ENCODE measurements at places on chromosomes 7 and 10.

DNA sequence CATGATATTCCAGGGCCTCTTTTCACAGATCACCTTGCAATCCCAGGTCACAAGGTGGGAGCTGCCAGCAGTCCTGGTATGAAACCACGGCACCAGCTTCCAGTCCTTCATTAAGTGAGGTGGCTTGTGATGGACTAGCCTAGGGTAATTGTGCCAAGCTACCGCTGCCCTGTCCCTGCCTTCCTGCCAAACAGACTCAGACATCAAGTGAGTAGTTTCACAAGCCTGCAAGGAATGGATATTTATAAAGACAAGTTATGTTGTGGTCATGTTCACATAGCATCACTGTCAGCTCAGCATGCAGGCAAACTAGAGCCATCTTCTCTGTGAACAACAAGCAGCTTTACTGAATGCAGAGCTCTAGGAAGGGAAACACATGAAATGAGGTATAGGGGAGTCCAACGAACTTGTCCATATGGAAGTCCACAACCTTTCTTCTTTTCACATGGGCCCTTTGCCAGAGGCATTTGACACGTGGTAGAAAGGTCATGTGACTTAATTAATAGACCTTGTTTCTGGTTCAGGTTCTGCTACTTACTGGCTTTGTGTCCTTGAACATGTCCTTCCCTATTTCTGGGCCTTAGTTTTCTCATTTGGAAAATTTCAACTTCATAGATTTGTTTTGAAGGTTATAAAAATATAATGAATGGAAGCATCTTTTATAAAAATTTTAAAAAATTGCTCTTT, 1061.2 kb downstream of the KCNMA1 start:
- DNase-seq = no peak

DNA sequence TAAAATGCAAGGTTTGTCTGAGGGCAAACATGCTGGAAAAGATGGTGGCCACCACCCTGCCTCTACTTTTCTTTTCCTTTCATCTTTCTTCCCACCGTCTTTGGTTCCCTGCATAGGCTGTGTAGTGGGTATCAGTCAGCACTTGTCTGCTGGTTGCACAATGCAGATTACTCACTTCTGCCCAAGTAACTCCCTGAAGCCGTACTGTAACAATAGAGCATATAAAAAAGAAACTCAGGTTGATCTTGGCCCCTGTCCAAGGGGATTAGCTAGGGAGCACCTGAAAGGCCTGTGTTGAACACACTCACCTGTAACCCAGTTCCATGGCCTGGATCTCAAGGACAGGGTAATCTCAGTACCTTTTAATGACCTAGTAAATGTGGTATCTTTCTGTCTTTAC, 533.0 kb upstream of the GALNT17 start:
- DNase-seq = no peak

GRCh38 chr7:111756687-111757178, 194.4 kb upstream of the IMMP2L start:
- DNase-seq = no peak

GRCh38 chr10:128922619-128923196, 544.3 kb upstream of the MGMT start:
- DNase-seq = no peak

GRCh38 chr7:115679976-115680375, 350.6 kb downstream of the TFEC start:
- peak; percentile 45 for DNase-seq

DNA sequence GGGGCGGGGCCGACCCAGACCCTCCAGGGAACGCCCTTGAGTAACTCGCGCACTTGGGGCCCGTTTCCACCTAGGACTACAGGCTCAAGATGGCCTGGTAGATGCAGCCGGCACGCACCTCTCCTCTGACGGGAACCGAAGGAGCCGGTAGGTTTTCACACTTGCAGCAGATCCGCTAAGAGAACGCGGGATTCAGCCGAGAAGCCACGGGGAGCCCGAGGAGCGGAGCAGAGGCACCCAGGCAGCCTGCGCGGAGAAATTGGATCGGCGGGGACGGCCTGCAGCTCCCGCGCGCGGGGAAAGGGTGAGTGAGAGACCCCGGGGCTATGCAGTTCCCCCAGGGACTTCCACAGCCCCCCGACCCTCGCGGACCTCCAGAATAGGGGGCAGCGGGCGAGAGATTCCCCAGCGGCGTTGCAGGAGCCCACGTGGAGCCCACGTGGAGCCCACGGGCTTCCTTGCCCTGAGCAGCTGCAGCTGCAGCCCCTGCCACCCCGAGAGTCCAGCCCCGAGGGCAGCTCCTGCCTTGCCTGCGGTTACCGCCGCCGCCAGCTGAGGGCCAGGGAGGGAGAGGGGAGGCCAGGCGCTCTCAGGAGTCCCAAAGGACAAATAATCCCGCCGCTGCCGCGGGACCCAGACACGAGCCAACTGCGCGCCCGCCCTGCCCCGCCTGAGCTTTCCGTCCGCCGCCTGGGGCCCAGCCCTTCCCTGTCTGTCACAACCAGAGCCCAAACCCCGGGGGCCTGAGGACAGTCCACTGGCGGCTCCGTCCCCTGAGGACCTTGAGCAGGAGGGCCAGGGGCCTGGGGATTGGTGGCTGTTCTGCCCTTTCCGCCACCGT, 13.1 kb downstream of the IFT22 start:
- DNase-seq = peak; percentile 82
